ENCODE measurements at places on chromosomes 6 and 20.
A peak's percentile ranks its signal among the peaks of the same experiment; 100 is the strongest.

DNA sequence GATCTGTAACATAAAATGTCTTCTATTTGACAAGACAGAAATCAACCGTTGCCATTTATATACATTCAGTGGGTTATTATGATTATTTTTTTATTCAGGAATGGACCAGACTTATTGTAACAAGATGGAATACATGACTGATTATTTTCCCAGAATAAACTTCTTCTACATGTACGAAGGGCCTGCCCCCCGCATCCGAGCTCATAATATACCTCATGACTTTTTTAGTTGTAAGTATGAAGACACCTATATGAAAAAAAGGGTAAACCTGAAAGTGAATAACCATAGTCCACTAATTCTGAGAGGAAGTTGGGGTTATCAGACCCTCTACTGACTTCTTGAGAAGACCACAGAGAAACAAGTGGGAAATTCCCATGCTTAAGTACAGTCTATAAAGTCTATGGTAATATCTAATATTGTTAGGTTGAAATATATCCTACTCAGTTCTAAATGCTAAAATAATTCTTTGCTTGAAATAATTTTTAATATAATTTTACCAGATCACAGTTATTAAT is 15.9 kb downstream of the OR2A4 start:
- no peak for DNase-seq

- no peak for DNase-seq
Observed at GRCh38 chr6:108293527-108294296, 1.1 kb upstream of the AFG1L start.

- no peak for DNase-seq
Observed at GRCh38 chr20:63360850-63361518, at the start of gene CHRNA4. Gene CHRNA4 (minus strand): TSS chr20:63361349. CDS start chr20:63361165, 184 bp downstream.

GRCh38 chr20:31706607-31707257 is 15.9 kb downstream of the BCL2L1 start:
- DNase-seq = no peak

DNA sequence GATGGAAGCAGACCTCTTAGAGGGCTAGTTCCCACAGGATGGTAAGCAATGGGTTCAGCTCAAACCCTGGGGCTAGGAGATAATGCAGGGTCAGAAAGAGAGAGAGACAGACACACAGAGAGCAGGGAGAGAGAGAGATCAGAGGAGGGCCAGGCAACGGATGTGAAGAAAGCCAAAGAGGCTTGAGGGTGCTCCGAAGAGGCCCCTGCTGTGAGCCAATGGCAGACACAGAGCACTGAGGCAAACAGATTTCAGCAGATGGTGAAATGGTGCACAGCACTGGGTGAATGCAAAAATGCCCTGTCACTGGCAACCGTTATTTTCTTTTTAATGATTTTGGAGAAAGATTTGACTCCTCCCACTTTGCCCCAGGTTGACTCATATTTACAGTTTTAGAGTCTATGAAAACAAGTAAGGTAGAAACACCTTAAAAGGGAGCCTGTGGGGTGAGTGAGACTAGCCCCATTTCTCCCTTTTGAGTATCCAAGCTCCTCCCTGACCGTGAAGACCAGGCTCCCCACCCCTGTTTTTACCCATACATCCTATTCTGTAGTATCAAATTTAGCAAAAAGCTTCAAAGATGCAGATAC is 840 bp downstream of the DEFB132 start:
- no peak for DNase-seq

- DNase-seq = no peak
Observed at GRCh38 chr6:125294925-125295324, 6.8 kb downstream of the HDDC2 start.

- DNase-seq = peak; percentile 31
Observed at GRCh38 chr6:26270903-26271667, 93.9 kb upstream of the BTN3A2 start.

- no peak for DNase-seq
Observed at GRCh38 chr6:138645976-138646640, 127.5 kb upstream of the CCDC28A start.

GRCh38 chr6:8177721-8178120 is 75.4 kb upstream of the EEF1E1 start:
- DNase-seq = no peak

DNA sequence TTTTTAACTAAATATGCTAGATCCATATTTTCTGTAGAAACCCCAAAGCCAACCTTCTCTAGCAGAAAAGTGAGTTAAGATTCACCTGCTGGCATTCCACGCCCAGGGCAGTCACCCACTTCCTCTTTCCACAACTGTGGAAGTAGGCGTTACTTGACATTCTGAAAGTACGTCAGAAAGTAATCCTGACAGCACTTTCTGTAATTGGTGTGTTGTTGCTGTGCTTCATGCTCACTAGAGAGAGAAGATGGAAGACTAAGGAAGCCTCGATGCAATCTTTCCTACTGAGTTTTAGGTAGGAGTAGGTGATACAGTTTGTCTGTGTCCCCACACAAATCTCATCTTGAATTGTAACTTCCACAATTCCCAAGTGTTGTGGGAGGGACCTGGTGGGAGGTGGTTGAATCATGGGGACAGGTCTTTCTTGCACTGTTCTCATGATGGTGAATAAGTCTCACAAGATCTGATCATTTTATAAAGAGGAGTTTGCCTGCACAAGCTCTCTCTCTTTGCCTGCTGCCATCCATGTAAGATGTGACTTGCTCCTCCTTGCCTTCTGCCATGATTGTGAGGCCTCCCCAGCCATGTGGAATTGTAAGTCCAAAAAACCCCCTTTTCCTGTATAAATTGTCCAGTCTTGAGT is 101.1 kb downstream of the MAP3K7 start:
- DNase-seq = no peak

DNA sequence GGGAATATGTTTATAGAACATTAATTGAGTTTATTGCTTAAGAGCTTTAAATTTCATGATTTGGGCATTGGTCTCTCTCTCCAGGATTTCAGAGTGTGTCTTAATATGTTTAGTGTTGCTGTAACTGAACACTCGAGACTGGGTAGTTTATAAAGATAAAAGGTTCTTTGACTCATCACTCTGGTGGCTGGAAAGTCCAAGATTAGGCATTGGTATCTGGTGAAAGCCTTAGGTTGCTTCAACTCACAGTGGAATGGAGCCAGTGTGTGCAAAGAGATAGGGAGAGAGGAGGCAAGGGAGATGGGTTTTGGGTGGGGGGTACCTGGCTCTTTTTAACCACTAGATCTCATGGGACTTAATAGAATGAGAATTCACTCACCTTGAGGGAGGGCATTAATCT is 35.6 kb upstream of the DTNBP1 start:
- no peak for DNase-seq

GRCh38 chr6:34924831-34925625 is 36.0 kb downstream of the ANKS1A start:
- DNase-seq = no peak

DNA sequence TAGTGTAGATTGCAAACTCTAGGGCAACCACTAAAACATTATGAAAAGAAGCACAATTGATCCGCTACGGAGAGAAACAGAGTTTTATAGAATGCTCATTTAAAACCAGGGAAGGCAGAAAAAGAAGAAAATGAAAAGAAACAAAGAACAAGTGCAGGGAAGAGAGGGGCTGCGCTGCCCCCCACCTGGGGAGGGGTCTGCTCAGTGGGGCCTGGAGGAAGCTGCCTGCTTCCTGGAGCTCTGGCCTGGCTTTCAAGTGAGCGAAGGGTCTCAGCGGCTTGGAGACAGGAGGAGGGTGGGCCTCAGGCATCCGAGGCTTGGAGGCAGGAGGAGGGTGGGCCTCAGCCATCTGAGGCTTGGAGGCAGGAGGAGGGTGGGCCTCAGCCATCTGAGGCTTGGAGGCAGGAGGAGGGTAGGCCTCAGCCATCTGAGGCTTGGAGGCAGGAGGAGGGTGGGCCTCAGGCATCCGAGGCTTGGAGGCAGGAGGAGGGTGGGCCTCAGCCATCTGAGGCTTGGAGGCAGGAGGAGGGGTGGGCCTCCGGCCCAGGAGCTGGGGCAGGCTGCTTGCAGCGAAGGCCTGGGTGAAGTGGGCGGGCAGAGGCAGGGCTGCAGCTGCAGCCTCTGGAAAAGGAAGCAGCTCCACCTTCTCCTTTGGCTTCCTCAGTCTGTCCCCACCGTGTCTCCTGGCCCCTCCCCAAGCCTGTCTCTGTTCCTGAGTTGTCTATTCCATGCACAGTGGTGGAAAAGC is 406.3 kb downstream of the TAF4 start:
- no peak for DNase-seq

DNA sequence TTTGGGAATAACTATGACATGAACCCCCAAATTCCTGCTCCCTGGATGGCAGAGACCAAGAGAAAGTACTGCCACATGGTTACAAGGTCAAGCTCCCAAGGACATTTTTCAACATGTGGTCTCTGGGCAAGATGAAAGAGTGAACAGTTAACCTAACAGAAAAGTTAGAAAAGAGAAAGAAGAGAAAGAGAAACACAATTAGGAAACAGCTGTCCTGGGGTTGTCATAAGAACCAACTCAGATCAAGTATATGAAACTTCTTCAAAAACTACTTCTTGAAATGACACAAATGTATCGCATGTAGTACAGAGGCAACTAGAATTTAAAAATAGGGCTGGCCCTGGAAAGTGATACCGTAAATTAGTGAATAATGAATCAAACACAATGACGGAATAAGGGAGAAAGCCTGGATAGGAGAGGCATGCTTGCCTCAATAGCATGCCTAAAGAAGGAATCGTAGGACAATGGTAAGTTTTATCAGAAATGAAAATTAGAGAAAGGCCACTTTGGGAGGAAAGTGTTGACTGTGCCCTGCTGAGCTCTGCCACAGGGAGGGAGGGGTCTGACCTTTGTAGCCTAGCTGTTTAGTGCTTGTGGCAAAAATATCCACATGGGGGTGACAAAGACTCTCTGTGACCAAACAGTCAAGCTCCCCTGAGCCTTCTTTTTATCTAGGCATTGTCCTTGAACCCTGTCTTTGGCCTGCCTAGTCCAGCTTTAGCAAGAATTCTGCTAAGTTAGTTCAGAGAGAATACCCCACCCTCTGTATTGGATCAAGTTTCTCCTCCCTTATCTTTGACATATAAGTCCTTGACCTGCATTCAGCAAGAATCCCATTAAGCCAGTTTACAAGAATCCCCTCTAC is 4.3 kb upstream of the DCBLD1 start:
- DNase-seq = no peak

- DNase-seq = no peak
Observed at GRCh38 chr20:34705008-34705396, 858 bp downstream of the TP53INP2 start.

- DNase-seq = no peak
Observed at GRCh38 chr6:26200918-26201721, 113.9 kb downstream of the HFE start.

DNA sequence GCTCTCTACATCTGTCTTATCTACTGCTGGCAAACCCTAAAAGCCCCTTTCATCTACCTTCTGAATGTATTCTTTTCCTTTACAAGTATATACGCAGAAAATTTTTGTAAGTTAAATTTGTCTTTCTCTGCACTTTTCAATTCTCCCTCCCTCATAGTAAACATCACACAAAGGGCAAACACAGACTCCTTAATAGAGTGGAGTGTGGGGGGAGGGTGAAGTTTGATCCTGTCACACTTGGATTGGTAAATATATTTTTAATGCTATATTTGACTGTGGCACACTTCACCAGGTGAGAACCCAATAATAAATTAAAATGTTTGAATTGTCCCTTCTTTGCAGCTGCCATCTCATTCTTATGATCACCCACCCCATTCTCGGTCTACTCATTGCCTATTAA is 33.2 kb upstream of the PAQR8 start:
- DNase-seq = no peak

GRCh38 chr20:10578607-10579006 is 95.2 kb downstream of the JAG1 start:
- no peak for DNase-seq

- no peak for DNase-seq
Observed at GRCh38 chr6:17138033-17138432, 36.2 kb downstream of the STMND1 start.

- DNase-seq = no peak
Observed at GRCh38 chr6:90468080-90468479, 118.8 kb downstream of the MAP3K7 start.

GRCh38 chr6:106216527-106216926 is 109.0 kb downstream of the ATG5 start:
- DNase-seq = no peak

- no peak for DNase-seq
Observed at GRCh38 chr6:154615483-154616025, 105.1 kb upstream of the CNKSR3 start.

- DNase-seq = no peak
Observed at GRCh38 chr20:62914970-62915457, 11.3 kb downstream of the DIDO1 start.

DNA sequence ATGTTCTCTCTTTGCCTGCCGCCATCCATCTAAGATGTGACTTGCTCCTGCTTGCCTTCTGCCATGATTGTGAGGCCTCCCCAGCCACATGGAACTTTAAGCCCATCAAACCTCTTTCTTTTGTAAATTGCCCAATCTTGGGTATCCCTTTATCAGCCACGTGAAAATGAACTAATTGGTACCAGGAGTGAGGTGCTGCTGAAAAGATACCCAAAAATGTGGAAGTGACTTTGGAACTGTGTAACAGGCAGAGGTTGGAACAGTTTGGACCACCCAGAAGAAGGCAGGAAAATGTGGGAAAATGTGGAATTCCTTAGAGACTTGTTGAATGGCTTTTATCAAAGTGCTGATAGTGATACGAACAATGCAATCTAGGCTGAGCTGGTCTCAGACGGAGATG is 694.9 kb downstream of the FRK start:
- DNase-seq = no peak

- no peak for DNase-seq
Observed at GRCh38 chr20:36096435-36096834, 58.1 kb upstream of the EPB41L1 start.

DNA sequence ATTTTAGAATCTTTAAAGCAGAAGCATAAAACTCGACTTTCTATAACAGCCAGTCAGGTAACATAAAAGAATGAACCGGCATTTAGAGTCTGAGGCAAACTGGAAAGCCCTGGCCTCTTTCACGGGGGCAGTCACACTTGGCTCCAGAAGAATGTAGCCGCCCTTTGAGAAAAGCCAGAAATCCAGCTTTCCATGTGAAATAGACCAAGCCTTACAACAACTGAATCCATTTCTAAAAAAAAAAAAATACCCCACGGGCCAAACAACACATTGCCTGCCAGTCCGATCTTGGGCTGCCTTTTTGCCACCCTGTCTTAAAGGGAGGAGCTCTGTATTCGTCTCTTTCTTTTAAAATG is 252.9 kb upstream of the TAB2 start:
- DNase-seq = no peak

GRCh38 chr20:44115762-44116644 is 71.0 kb downstream of the JPH2 start:
- DNase-seq = no peak

- no peak for DNase-seq
Observed at GRCh38 chr6:13528777-13529343, 41.5 kb upstream of the GFOD1 start.

- no peak for DNase-seq
Observed at GRCh38 chr6:162029873-162030576, 697.5 kb downstream of the PRKN start.

- no peak for DNase-seq
Observed at GRCh38 chr20:46283426-46284039, 24.8 kb downstream of the CDH22 start.

- DNase-seq = no peak
Observed at GRCh38 chr6:98586163-98586562, 248.2 kb upstream of the POU3F2 start.

Data from stimulated activated CD4-positive, alpha-beta T cell treated with anti-CD3 and anti-CD28 coated beads, Interleukin-15, amount 100 ng/mL, for 1 hour (primary cell).